Stimulated activated CD8-positive, alpha-beta memory T cell treated with anti-CD3 and anti-CD28 coated beads, Interleukin-7, amount 100 ng/mL, for 1 hour (primary cell): ENCODE measurements at places on chromosomes 2 and 18.

DNA sequence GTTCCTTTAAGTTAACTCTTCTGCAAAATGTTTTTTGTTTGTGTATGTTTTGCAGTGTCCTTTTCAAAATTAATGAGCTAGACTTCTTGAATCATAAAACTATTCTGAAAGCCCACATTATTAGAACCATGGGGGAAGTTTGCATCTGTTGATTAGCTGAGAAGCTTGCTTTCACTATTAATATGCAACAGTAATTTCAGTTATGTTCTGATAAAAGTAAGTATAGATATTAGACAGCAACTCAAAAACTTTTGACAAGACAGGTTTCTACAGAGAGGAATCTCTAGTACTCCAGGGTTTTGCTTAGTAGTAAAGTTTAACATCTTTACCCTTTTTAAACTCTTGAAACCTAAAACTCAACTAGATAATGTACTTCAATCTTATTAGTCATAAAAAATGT lies 147.8 kb downstream of the UBE2E3 start:
- no peak for DNase-seq

- DNase-seq = no peak
Observed at GRCh38 chr2:172000696-172001361, 1.1 kb downstream of the METAP1D start.

DNA sequence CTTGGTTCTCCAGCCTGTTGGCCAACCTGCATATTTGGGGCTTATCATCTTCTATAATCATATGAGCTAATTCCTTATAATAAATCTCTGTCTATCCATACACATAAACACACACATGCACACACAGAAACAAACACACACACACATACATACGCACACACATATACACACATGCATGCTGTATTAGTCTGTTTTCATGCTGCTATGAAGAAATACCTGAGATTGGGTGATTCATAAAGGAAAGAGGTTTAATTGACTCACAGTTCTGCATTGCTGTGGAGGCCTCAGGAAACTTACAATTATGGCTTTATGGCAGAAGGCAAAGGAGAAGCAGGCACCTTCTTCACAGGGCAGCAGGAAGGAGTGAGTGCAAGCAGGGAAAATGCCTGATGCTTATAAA lies 707.4 kb upstream of the CDH2 start:
- no peak for DNase-seq

- no peak for DNase-seq
Observed at GRCh38 chr2:241567776-241568175, 9.2 kb downstream of the BOK start.

- no peak for DNase-seq
Observed at GRCh38 chr18:63247506-63247905, 72.1 kb downstream of the BCL2 start.

DNA sequence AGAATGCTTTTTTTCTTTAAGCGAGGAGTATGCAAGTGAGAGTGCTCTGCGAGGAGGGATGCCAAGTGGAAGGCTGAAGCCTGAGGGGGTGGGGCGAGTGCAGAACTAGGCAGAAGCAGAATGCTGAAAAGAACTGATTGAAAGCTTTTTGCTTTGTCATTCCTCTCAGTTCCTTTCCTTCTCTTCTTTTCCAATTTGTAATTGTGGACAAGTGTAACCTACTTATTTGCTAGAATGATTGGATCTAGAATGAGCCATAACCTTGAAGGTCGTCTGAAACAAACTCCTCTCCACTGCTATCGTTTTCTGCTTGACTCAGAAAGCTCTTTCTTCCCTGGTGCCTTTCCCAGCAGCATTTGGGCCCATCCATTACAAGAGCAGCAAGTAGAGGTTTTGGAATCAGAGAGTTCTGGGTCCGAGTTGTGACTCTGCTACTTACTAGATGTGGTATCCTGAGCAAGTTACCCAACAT lies 115.3 kb downstream of the METTL8 start:
- DNase-seq = no peak

- no peak for DNase-seq
Observed at GRCh38 chr2:237669283-237669627, 41.9 kb downstream of the LRRFIP1 start.

- no peak for DNase-seq
Observed at GRCh38 chr18:12076424-12077140, 17.1 kb upstream of the ANKRD62 start.

DNA sequence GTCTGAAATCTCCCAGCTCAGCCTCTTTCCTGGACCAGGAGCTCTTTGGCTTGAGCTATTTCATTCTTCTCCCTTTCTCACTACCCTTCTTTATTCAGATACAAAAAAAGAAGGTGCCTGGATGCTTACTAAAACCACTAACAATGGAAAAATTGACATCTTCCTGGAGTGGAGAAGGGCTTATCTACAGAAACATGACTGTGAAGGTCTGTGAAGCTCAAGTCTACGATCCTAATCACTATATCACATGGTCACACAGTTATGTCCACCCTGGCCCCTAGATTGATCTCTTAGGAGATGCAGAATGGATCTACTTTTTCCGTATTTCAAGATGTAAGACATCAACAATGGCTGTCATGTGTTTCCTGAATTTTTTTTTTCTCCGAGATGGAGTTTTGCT lies 5.7 kb upstream of the KRCC1 start:
- no peak for DNase-seq

GRCh38 chr18:77529492-77530176 lies 280.0 kb downstream of the GALR1 start:
- DNase-seq = no peak

DNA sequence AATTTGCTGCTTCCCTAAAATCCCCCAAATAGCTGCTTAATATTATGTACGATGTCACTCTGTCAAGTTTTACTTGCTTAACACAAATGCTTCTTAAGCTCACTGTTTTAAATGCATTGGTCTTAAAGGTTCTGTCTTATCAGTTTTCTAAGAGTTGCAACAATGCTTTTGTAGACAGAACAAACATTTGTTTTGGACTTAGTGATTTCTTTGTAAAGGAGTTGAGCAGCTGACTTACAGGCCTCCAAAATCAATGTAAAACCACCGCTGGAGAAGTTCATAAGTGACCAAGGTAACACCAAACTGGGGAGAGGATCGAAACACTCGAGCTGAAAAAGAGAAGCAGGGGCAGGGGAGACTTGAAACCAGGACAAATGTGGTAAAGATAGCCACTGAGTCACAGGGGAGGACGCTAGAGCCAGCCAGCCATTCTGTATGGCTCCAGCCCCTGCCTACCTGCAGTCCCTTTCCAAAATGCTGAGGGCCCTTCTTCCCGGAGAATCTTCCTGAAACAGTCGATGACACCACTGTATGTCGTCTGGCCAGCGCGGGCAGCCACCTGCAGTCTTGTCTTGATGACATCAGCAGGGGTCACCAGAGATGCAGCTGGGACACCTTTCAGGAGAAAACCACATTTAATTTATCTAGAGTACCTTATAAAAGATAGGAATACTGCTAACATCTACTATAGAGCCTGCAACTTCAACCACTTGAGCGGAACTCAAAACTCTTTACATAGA lies 100.2 kb downstream of the DYNC1I2 start:
- DNase-seq = no peak

GRCh38 chr2:54088191-54088634 lies 27.2 kb upstream of the ACYP2 start:
- no peak for DNase-seq

GRCh38 chr2:12034382-12034781 lies 287.9 kb downstream of the LPIN1 start:
- no peak for DNase-seq
